Sigmoid colon (tissue), 7 donors: ENCODE measurements at places on chromosomes 1 and 21.

DNA sequence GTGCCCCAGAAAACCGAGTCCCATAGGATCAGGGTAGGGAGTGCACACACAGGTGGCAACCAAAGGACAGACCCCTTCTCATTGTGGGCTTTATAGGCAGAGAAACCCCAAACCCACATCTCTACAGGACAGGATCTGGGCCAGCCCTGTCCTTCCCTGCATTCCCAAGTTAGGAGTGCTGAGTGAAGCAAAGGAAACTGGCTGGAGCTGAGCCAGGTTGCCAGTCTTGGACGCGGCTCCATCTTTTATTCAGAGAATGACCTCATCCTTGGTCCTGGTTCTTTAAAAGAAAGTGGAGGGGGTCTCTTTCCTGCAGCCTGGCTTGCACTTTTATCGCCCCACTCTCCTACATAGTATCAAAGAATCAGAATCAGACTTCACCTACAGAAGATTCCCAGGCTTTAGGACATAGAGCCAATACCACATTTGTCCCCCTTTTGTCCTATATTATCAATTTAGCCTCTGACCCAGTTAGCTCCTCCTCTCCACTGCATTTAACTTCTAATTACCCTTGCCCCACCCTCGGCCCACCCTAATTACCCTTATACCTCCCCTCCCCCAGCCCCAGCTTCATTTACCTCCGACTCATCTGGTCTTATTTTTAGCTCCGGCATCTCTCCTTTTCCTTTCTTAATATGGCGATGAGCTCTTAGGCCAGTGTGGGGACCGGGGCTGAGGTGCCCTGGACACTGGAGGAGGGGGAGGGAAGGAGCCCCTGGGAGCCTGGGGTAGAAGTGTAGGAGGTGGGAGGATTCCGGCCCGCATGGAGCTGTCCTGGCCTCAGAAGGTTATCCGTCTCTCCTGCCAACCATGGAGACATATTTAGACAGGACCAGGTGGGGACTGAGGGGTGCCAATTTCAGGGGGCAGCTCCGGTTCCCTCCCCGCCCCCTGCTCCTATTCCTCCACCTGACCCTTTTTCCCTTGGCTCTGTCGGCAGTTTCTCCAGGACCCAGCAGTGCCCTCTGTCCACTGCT lies at the start of gene CASQ1:
CASQ1 (plus strand) TSS at position 927 of the 977 bp plus-strand sequence. CDS start 177 bp downstream, outside the sequence.
- peak; percentile 79 for DNase-seq

DNA sequence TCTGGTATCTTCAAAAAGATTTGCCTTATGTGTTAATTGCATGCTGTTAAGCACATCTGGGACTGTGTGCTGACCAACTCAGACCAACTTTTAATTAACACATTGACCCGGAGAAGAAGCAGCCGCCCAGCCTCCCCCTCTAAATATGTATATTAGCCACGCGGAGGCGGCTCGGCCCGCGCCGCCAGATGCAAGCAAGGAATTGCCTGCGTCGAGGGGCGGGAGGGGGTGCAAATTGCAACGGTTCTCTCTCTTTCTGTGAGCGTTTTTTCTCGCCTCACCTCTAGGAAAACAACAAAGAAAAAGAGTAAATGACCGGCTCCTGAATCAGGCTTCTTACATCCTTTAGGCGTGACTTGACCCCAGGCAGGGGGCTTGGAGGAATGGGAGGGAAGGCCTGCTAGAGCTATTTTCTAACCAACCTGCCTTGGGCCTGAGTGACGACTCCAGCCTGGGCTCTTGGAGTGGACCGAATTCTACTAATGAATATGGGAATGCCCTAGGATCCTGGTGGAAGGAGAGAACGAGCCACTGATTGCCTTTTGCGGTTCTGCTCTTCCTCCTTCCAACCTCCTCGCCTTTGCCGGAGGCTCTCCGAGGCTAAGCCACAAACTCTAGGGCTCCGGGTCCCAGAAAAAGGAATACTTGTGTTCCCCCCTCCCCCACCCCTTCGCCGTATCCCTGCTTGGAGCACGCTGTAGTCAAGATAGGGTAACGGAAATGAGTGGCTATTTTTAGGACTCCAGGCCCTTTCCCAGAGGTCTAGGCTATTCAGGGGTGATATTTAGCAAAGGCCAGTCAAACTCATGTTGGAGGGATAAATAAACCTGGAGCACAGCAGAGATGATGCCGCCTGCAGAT lies 417.0 kb upstream of the ESRRG start:
- no peak for DNase-seq

- DNase-seq = no peak
Measured at GRCh38 chr1:85894651-85895050, 186.4 kb upstream of the ZNHIT6 start.

GRCh38 chr1:219771080-219771479 lies 157.3 kb downstream of the SLC30A10 start:
- no peak for DNase-seq

DNA sequence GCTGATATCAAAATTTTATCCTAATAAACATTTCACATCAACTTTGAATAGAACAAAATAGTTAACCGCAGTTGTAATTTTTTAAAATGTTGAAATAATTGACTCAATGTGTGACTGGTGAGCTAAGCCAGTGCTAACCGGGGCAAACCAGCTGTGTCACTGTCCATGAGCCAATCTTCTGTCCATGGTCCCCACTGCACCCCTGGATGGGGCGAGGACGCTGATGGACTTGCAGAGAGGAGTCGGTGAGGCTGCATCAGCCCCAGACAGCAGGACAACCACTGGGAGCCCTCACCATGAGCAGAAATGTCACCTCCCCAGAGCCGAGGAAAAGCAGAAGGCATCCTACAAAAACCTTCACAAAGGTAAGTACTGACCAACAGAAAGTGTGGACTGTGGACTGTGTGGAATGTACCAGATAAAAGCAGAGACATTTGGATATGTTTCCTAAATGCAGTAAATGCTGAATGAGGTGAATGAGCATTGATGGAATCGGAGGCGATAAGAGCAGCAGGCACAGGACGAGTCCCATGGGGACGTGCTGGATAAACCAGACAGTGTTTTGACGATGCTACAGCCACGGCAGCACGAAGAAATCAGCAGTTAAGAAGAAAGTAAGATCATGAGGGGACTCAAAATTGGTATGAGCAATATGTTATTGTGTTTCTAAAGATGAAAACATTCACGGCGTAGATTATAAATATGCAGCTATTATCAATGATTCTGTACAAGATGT lies 115.0 kb upstream of the BACE2 start:
- DNase-seq = no peak

- no peak for DNase-seq
Measured at GRCh38 chr1:178493301-178493741, 3.4 kb downstream of the CLEC20A start.

- DNase-seq = no peak
Measured at GRCh38 chr1:213876531-213876930, 111.2 kb upstream of the PROX1 start.

GRCh38 chr21:41755258-41755933 lies 11.5 kb downstream of the RIPK4 start:
- DNase-seq = no peak

DNA sequence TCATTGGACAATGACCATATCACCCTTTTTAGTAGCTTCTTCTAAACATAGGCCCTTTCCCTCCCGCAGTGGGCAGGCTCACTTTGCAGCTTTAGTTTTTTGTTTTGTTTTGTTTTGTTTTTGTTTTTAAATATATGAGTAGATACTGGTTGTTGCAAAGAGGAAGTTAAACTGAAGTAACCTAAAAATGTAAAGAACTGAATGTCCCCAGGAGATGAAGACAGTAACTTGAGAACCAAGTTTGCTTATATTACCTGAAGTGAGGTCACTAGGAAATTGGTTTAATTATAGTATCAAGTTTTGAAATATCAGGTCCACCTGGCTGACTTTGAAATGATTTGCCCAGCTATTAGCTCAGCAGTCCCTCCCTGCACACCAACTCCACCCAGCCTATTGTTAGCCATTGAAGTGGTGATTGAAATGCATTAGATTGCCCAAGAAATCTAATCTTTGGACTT lies 18.2 kb downstream of the SMAP2 start:
- DNase-seq = no peak

- DNase-seq = no peak
Measured at GRCh38 chr1:101506541-101507164, 269.8 kb downstream of the S1PR1 start.

DNA sequence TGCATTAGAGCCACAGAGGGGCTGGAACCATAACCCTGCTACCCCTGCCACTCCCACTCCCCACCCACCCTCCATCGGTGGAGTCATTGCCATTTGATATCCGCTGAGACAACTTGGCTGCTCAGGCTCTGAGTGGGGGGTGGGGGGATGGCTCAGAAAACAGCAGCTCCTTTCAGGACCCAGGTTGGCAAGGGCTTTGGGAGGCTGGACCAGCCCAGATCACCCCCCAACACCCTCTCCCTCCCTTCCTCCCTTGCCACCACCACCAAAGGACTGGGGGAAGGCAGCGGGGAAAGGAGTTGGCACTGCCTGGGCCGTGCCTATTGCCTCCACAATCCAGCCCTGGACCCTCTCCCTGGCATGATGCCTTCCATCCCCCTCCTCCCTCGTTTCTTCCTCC lies 1.7 kb downstream of the KCNJ10 start:
- DNase-seq = no peak

DNA sequence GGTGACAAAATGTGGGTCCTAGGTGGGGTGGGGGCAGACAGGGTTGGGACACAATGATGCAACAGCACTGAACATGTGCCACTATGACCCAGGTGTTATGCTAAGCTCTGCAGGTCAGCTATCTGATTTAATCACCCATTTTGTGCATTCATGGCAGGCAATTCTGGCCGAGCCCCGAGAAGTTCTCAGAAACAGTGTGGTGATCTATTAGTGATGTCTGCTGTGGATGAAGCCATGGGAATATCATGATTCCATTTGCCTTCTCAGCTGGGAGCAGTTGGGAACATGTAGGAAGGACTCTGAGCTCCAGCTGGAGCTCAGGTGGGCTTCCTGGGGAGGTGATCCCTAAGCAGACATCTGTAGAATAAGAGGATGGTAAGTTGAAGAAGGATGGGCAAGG lies 194.0 kb upstream of the POU3F1 start:
- DNase-seq = no peak

DNA sequence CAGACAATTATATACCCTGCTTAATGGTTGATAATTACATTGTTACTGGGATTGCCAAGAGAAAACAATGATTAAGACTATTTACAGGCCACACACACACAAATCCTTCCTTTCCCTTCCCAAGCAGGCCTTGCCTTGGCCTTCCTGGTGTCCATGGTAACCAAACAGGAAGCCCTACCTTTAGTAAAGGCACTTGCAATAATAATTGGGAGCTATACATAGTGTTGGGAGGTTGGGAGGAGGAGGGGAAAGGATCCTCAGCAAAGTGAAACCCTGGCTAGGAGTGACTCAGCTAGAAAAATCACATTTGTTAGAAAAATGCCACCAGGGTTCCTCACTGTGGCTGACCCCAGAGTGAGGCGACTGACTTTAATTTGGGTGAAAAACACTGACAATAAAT lies 122.3 kb upstream of the ADAR start:
- no peak for DNase-seq

DNA sequence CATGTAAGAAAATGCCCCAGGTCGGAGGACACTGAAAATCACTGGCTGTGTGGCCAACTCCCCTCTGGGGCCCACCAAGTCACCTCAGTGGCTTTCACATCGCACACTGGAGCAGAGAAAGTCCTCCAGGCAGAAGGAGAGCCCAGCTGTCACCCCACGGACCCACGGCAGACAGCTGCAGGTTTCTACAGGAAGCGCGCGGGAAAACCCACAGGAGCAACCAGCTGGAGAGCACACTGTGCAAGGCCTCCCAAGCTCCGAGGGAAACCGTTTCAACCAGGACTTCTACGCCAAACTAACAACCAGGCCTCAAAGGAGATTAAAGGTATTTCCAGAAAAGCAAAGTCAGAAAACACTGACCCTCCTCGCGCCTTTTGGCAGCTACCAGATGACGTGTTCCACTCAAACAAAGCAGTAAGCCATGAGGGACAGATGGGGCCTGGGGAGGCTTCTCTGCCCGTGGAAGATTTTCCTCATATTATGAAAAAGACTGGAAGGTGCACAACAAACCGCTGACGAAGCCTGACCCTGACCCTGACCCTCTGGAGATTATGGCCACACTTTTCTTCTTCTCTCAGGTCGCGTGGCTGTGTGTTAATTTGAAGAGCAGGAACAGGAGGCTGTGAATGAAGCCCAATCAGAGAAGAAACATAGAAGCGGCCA lies 21.0 kb downstream of the WDR4 start:
- DNase-seq = no peak

GRCh38 chr1:18426580-18426979 lies 54.1 kb upstream of the KLHDC7A start:
- no peak for DNase-seq

DNA sequence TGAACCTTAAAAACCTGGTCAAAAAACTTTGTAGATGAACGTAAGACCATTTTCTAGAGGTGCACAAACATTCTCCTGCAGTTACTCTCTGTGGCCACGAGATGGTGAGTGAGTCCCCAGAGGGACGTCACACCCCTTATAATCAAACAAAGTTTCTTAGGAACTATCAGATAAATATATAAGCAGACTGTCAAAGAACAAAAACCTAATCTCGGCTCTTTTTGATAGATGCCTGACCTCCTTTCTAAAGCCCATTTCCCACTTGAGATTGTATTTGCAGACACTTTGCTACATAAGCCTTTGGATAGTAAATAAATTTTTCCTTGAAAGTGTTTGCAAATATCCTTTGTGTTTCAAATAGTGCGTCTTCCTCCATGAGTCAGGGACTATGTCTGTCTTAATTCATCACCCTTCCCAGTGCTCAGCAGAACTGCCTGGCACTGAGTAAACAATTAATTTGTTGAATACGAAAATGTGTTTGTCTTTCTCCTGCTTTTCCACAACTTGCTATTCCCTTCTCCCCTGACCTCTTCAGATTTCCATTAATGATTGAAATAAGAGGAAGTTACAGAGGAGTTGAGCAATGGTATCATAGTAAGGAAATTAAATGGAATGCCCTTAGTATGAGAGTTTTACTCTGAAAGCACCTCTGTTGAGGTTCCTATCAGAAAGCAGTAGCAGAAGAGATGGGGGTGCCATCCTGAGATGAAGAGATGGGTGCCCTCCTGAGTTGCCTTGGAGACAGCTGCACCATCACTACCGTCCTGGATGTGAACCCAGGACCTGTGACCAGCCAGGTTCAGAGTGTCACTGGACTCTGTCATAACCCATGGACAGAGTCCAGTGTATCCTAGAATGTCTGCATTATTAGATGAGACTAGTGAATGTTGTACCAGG lies 57.8 kb upstream of the RAVER2 start:
- no peak for DNase-seq

DNA sequence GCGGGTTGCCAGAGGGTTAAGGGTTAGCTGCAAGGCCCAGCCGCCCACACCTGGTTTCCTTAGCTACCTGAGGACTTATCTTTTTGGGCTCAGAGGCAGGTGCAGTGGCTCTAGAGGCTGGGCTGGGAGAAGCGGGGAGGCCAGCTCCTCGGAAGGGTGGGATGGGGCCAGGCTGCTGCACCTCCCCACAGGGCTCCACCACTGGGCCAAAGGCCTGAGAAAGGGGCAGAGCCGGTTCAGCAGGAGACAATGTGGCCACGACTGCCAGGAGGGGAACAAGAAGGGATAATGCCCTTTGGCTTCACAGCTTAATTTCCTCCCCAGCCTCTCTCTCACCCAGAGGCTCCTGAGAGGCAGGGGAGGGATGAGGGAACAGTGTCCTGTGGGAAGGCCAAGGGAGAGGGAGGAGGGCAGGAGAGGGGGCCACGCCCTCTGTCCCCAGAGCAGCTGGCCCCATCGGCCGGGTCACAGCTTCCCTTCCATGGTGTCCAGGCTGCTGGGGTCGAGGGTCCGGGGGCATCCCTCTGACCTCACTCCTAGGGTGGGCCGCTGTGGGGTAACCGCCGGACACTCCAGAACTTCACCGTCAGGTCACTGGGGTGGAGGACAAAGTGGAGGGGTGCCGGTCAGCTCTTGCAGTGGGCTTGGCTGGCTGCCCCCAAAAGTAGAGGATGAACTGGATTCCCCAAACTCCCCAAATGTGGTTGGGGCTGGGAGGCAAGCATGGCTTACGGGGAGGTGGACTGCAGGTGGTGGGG lies 50.4 kb downstream of the KIF21B start:
- DNase-seq = no peak
